CD4-positive, alpha-beta T cell treated with Interleukin-6 at 100 ng/mL for 8 hours (primary cell): ENCODE measurements at places on chromosomes 1 and 21.

GRCh38 chr1:160763993-160764392 is 24.9 kb downstream of the SLAMF7 start:
- DNase-seq, result no peak

DNA sequence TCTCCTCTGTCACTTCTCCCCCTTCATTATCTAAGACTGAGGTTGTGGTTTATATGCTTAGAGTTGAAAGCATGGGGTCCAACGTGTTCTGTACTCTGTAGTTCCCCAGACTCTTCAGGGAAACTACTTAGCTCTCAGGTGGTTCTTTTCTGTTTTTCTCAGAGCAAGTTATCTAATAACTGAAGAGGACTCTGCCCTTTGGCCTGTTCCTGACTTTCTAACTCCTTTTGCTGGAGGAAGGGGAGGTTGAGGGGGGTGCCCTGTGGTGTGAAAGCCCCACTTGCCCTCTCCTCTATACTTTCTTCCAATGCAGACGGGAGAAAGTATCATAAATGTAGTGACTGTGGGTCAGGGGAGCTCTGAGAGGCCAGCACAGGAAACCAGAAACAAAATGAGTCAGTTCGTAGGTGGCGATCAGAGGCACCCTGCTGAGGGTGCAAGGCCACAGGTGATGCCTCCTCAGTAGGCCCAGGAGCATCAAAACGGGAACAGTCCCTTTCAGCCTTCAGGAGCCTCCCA is 5.0 kb downstream of the SLC25A44 start:
- DNase-seq, result no peak

GRCh38 chr1:76807543-76808260 is 59.6 kb upstream of the ST6GALNAC5 start:
- DNase-seq, result no peak

DNA sequence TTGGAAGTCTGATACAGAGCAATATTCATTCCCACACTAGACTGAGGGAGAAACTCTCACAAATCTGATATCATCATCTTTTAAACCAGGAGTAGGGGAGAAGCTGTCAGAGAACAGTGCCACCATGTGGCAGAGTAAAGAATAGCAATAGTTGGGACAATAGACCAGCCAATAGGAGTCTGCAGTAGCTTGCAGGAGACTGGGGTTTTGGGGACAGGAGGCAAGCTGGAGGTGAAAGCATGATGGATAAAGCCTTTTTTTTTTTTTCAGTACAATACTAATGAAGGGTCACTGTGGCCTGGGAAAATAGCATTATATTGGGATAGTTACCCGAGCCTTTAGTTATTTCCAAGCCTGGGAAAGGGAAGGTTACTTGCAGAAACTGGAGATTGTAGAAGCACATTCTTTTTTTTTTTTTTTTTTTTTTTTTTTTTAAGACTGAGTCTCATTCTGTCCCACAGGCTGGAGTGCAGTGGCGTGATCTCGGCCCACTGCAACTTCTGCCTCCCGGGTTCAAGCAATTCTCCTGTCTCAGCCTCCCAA is 120.7 kb downstream of the S1PR1 start:
- peak; percentile 86 for DNase-seq

GRCh38 chr21:16751695-16752474 is 761.0 kb upstream of the CXADR start:
- no peak for DNase-seq

- DNase-seq, result no peak
Observed at GRCh38 chr1:192729500-192729899, 79.3 kb upstream of the RGS2 start.

DNA sequence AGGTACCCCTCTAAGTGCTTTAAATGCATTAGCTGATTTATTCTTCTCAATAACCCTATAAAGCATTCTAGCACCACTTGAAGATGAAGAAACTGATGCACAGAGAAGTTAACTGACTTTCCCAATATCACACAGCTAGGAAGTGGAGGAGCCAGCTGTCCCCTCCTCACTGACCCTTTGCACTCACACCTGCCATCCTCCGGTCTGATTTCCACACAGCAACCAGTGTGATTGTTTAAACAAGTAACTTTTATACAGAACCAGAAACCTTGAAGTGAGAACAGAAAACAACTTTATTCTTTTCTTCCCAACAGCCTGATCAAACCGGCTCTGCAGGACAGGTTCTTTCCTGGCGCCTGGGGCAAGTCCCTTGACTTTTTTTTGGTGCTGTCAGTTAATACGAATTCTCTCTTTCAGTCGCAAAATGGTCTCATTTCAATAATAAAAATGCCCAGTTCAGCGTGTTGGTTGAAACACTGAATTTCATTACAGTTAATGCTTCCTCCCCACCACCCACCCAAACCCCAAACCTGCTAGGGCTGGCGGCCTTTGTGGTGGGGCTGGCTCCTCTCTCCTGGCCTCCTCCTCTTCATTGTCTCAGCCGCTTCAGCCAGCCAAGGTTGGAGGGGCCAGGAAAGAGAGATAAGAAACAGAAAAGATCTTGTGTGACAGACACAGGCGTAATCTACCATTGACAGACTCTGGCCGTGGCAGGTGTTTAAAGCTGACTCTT is 26.4 kb upstream of the EEIG2 start:
- DNase-seq, result no peak

- DNase-seq, result no peak
Observed at GRCh38 chr1:224528900-224529299, 87.2 kb upstream of the CNIH3 start.

GRCh38 chr21:46014828-46015227 is 33.3 kb downstream of the COL6A1 start:
- no peak for DNase-seq

GRCh38 chr1:211318576-211319280 is 7.9 kb upstream of the TRAF5 start:
- no peak for DNase-seq

DNA sequence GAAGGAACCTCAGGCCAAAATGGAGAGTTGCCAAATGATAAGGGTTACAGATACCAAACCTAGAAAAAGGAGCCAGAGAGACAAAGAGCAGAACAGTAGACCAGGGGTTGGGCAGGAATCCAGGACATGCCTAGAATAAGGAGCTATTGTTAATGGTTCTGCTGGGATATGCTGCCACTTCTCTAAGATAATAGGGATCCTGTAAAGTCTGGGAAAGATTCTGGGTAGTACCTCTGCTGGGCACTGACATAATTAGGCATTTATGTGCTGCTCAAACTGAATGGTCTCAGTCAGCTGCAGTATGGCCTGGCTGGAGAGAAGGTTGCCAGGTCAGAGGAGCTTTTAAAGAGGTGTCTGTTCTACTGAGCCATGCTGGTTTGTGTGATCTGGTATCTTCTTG is 19.9 kb upstream of the NRIP1 start:
- no peak for DNase-seq

- DNase-seq, result no peak
Observed at GRCh38 chr1:214557952-214558735, 6.7 kb upstream of the PTPN14 start.

DNA sequence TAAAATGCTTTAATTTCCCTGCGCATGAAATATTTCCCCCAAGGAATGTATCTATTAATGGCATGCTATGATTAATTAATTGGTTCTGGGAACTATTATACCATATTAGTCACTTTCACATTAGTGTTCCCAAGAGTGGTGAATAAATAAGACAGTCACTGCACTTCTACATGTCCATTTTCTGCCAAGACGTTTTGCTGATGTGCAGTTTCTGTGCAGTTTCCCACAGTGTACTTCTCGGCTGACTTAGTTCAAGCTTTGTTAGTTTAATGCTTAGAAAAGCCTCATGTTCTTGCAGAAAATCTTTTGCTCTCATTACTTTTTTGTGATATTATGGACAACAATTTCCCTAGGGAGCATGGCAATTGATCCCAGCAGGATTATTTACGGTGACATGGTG is 1014.5 kb downstream of the BRINP3 start:
- DNase-seq, result no peak

- no peak for DNase-seq
Observed at GRCh38 chr1:20597650-20598049, 8.8 kb downstream of the CDA start.

DNA sequence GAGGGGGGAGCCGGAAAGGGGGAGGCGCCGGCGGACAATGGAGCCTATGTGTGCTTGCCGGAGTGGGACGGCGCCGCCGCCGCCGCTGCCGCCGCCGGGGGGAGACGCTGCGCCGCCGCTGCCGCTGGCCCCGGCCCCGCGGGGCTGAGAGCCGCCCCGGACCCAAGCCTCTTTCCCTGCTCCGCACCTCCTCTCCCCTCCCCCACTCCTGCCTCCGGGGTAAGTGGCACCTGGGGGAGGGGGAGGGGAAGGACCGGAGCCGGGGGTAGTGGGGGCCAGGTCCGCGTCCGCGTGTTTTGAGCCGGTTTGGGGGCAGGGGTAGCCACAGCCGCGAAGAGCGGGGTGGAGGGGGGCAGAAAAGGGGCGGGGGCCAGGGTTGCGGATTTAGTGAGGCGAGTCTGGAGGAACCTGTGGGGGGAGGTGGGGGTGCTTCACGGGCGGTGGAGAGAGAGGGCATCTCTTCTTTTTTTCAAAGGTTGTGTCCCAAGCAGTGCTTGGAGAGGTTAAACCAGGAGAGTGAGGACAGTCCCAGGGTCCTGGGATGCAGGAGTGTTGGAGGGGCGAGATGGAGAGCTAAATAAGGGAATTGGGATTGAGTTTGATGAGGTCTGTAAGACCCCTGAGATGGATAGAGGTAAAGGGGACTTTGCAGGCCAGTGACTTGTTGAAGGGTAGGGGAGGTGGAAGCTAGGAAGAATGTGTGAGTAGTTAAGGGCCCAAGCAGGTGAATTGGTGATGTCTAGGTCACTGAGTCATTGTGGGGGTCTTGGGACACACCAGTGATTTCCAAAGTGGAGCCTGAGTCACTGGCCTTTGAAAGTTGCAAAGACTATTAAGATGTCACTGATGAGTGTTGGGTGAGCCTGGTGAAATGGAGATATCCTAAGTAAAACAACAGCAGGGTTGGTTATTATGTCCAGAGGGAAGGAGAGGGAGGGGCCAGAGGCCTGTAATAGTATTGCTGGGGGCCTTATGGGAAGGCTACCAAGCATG is 59.1 kb downstream of the BCL9 start:
- DNase-seq, result no peak

DNA sequence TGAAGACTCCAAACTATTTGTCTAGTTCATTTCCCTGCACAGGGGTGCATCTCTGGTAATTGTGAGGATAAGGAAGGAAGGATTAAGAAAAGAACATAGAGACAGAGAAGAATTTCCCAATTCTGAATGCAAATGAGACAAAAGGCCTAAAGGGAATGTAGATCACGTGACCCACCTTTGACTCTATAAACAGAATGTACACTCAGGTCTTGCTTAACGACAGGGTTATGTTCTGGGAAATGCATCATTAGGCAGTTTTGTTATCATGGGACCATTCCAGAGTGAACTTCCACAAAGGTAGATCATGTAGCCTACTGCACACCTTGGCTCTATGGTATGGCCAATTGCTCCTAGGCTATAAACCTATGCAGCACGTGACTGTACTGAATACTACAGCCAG is 252.3 kb upstream of the ZP4 start:
- DNase-seq, result no peak

GRCh38 chr21:39863111-39863510 is 4.1 kb upstream of the PCP4 start:
- DNase-seq, result no peak

DNA sequence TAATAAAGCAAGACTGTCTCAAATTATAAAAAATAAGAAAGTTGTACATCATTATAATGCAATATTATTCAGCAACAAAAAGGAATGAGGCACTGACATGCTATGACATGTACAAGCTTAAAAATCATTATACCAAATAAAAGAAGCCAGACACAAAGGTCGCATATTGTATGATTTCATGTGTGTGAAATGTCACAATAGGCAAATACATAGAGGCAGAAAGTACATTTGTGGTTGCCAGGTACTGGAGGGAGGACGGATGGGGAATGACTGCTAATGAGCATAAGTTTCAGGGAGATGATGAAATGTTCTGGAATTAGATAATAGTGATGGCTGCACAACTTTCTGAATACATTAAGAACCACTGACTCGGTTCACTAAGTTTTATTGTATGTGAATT is 73.6 kb upstream of the NBPF3 start:
- no peak for DNase-seq

DNA sequence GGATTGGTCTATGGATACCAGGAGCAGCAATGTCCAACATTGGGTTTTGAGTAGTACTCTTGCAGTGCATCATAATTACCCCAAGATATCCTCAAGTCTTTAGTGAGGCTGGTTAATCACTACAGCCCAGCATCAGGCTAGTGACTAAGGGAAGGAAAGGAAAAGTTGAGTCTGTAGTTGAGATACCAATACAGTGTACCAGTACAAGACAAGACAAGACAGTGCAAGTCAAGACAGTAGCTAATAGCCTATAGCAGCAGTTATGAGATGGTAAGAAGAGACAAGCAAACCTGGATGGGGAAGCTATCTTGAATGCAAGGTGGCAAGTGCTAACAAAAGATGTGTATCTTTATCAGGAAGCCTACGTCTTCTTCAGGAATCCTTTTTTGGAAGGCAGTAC is 13.3 kb upstream of the GNG12 start:
- DNase-seq, result no peak

- DNase-seq, result no peak
Observed at GRCh38 chr21:41008974-41009373, 159.0 kb upstream of the BACE2 start.

GRCh38 chr1:212690816-212691403 is 8.7 kb downstream of the BATF3 start:
- DNase-seq, result no peak

DNA sequence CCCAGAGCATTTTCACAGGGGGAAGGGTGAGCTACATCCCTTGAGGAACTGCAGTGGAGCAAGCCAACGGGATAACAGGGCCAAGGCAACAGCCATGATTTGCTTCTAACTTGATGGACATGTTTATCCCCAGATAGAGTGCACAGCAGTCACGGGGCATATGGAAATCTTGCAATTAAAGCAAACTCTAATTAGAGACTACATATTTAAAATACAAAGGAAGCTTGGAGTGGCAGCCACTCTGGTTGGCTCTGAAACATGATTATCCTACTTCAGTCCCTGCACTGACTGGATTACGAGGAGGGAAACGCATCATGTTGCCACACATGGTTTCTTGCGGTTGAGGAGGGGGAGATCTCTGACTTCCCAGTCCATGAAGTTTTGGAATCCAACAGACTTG is 60.8 kb downstream of the BEND5 start:
- DNase-seq, result no peak

DNA sequence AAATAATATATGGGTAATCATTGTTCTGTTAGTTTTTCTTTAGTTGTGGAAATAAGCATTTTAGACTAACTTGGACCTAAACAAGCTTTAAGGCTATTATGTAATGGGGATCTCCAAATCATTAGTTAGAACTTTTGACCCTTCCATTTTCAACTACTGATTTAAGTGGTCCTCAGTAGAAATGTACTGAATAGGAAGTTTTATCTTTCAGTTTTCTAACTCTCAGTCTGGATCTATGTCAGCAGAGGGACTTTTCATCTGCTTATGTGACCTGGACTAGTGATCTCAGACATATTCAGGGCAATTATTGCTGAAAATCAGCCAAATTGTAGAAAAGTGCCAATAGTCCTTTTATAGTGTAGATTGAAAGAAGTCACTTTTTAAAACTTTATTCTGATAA is 56.0 kb downstream of the SASS6 start:
- DNase-seq, result no peak
